ENCODE measurements at places on chromosomes 7 and 10.

GRCh38 chr7:91503934-91504555 is 239.8 kb downstream of the FZD1 start:
- DNase-seq, result no peak

DNA sequence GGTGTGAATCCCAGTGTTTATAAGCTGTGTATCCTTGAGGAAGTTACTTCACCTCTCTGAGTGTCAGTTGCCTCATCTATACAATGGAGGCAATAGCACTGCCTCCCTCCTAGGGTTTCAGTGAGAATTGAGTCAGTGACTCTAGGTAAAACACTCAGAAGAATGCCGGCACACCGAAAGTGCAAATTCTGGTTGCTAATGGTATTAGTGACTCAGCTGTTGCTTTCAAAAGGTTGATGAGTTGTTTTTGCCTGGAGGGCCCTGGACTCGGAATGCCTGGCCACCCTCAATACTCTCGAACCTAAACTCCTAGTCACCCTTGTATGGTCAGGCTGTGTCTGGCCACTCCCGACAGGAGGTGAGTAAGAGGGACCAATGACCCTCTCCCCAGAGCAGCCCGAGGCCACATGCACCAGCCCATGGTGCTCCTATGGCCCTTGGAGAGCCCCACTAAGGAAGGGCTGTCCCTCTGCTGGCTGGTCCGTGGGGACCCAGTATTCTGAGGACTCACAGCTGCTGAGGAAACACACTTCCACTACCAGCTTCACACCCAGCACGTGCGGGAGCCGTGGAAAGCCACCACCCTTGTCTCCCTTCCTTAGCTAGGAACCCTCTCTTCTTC is 60.2 kb downstream of the CALML3 start:
- DNase-seq, result no peak

- no peak for DNase-seq
These were observed 747.1 kb upstream of the GALNT17 start for GRCh38 chr7:70384891-70385290.

DNA sequence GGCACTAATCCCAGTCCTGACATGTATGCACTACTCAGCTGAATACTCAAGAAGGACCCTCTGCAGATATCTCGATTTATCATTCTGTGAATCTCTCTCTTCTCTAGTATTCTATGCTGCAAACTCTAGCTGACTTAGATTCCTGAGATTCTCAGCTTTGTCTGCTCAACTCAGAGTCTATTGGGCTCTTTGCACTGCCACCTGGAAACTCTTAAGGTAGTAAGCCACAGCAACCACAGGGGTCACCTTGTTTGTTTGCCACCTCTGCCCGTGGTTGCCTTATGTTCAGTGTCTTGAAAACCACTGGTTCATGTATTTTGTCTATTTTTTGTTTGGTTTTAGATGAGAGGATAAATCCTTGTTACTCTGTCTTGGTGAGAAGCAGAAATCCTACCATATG is 72.9 kb downstream of the SP8 start:
- no peak for DNase-seq

DNA sequence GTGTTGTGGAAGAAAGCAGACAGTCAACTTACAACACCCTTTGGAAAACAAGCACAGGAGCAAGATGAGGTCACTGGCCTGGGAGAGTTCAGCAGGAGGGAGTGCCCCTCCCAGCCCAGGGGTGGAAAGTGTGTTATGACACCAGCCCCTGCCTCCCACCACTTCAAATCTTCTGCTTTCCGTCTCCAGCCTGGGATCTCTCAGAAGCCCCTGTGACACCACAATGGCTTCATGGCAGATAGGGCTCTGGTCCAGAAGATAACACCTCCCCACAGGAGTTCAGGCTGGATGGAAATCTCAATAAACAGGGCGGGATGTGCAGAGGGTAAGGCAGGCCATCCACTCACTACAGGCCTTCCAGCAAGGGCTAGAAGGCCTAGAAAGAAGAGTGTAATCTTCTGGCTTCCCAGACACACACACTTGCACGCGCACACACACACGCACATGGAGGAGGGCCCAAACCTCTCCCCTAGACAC is 48.7 kb upstream of the ZMIZ1 start:
- DNase-seq, result no peak

DNA sequence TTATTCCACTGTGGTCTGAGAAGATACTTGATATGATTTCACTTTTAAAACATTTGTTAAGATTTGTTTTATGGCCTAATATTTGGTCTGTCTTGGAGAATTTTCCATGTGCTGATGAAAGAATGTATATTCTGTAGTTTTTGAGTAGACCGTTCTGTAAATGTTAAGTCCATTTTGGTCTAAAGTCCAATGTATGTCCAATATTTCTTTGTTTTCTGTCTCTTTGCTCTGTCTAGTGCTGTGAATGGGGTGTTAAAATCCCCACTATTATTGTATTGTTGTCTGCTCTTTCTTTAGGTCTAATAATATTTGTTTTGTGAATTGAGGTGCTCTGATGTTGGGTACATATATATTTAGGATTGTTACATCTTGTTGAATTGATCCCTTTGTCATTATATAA is 31.3 kb downstream of the DNAJC9 start:
- DNase-seq, result no peak

DNA sequence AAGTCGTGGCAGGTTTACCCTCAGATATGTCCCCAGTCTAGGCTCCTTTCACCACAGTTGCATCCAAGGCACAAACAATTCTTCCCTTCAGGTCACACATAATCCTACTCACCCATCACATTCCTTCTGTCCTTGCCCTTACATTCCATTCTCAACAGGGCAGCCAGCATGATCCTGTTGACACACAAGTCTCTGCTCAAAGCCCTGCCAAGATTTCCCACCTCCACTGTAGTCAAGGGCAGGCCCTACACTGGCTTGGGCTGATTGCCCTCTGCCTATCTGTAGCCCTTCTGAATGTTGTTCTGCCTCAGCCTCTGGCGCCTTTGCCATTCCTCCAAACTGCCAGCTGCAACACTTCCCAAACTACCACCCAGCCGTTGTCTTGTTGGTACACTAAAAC is 187.9 kb upstream of the AKR1E2 start:
- no peak for DNase-seq

DNA sequence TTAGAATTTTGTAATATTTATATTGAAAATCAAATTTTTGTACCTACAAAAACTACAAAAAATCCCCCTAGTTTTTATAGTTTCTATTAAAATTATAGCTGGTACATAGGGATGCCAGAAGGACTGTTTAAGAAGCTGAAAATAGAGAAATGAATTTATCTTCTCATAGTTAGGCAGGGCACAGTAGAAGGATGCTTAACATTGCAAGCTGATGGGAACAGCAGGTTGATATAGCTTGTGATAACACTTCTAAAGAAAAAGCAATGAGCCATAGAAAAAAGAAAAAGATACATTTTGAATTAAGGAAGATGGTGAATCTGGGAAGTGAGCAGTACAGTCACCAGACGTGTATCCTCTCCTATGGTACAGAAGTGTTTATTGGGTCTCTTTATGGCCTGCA is 32.0 kb downstream of the PTEN start:
- DNase-seq, result no peak

GRCh38 chr10:52387744-52388143 is 73.7 kb downstream of the DKK1 start:
- DNase-seq, result no peak

DNA sequence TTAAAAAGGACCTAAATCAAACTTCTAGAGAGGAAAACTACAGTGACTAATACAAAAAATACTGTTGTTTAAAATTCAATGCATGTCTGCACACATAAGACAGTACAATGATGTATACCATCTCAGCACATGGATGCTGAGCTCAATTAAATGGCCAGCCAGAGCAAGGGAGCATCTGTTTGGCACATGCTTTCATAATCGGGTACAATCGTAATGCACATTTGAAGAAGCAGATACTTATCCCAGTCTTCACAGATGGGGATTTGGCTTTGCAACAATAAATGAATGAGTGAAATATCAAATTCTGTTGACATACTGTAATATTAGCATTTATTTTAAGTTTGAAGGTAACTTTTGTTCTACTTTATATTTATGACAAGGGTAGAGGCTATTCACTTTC is 187.8 kb downstream of the CRPPA start:
- DNase-seq, result no peak

Data from germinal center (tissue), 1 donor.